ENCODE measurements at places on chromosomes 16 and 17. TPM values are rescaled to one million over a fixed set of nuclear protein-coding genes. Genes with fewer than 3 reads are reported as not detected.

Gene GUCY2D
- 0.38 TPM for total RNA-seq

Gene PKMYT1
- total RNA-seq = 84.3 TPM

Gene CBX8
- total RNA-seq = 18.3 TPM

Gene GH2
- total RNA-seq = not detected

Gene DOC2B
- 1.7 TPM for total RNA-seq

Gene DNAAF8
- total RNA-seq = 2.4 TPM

Gene PRKCB
- 0.18 TPM for total RNA-seq

Gene B4GALNT2
- total RNA-seq = 0.44 TPM

Gene SLC22A31
- 1.2 TPM for total RNA-seq

Gene GSDMA
- not detected for total RNA-seq
